ENCODE measurements at places on chromosomes 12 and 14.

DNA sequence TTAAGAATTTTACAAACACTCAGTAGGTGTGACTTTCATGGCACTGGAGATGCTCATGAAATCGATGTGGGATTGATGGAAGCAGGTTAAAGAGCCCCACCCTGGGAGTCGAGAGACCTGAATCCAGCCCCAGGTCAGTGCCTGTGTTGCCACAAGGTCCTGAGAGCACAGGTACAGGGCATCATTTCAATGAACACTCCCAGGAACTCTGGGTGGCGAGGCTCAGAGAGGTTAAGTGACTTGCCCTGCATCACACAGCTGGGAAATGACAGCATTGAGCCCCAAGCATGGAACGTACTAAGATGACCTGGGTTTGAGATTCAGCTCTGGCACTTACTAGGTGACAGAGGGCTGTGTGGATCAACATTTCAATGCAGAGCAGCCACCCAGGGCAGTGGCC lies 98.2 kb downstream of the CMKLR1 start:
- DNase-seq = no peak

DNA sequence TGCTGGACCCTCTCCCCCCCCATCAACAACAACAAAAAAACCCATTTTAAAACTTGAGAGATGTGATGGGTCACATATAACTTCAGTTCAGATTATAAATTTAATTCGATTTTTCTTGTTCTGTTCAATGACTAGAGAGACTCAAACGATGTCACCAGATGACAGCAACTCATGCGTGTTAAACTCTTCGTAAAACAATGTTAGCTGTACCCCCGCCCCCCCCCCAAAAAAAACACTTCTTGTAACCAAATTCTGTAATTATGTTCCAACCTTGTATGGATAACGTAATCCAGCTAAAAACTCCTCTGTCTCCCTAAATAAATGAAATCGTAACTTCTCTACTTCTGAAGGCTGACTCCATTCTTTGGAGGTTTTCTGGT lies 614 bp upstream of the NACA start:
- no peak for DNase-seq

- DNase-seq = no peak
These were observed 277.6 kb downstream of the DPF3 start for GRCh38 chr14:72616294-72616693.

DNA sequence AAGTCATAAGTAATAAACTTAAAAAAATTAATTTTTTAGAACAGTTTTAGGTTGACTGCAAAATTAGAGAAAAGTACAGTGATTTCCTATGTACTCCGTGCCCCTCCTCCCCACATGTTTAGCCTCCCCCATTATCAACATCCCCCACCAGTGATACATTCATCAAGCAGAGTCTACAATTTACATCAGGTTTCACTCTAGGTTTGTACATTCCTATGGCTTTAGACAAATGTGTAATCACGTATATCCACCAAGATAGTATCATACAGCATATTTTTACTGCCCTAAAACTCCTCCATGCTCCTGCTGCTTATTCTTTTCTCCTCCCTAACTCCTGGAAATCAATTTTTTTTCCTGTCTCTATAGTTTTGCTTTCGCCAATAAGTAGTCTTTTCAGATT lies 438.7 kb downstream of the LRFN5 start:
- no peak for DNase-seq

DNA sequence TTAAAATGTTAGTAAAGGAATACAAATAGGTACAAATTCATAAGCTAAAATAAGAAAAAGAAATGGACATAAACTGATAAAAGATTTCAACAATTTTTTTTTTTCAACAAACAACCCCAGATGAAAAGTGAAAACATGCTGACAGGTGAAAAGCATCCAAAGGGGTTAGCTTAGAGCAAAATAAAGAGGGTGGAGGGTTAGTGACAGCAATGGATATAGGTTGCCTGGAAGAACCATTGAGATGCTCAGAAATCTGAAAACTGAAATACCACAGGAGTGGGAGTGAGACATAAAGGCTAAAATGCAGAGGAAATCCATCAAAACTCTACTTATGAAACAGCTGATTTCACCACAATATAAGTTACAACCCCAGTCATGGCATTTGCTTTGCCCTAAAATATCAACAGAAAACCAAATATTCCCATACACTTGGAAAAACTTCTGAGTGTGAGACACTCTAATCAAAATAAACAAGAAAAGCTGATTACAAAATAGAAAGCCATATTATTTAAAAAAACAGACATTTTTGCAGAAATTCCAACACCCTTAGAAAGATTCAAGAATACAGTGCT lies 136.3 kb upstream of the PLEKHG7 start:
- no peak for DNase-seq

DNA sequence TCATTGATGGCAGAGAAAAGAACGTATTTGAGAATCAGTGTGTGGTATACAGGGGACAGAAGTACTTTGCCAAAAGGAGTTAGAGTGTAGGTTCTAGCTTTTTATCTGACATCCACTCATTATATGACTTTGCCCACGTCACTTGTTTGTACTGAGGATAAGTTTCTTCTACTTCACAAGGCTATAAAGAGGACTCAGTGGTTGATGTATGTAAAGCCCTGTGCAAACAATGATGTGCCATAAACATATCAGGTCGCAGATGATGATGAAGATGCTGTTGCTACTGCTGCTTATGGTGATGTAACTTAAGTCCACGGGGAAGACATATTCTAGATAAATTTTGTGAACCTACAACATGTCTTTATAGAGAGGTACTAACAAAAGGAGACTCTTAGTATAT lies 66.3 kb downstream of the TRHDE start:
- no peak for DNase-seq

DNA sequence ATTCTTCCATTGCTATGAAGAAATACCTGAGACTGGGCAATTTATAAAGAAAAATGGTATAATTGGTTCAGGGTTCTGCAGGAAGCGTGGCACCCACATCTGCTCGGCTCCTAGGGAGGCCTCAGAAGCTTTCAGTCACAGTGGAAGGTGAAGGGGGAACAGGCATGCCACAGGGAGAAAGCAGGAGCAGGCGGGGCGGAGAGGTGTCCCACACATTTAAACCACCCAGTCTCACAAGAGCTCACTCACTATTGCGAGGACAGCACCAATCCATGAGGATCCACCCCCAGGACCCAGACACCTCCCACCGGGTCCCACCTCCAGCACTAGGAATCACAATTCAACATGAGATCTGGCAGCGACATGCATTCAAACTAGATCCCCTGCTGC lies 56.0 kb upstream of the C14orf180 start:
- DNase-seq = no peak

DNA sequence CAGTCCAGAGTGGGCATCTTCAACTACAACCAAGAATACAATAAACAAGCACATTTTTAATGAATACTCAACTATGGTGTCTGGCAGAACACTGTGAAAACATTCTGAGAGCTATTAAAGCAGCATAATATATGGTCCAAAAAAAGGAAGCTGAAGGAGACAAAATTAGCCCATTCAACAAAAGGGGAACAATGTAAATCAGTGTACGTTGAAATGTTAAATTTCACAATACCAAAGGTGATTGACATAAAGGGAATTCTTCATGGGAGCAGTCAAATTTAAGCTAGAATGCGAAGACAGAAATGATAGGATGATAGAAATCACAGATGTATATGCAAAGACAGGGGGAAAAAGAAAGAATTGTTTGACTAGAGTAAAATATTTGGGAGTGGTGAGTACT lies 41.3 kb upstream of the SYCP3 start:
- no peak for DNase-seq

DNA sequence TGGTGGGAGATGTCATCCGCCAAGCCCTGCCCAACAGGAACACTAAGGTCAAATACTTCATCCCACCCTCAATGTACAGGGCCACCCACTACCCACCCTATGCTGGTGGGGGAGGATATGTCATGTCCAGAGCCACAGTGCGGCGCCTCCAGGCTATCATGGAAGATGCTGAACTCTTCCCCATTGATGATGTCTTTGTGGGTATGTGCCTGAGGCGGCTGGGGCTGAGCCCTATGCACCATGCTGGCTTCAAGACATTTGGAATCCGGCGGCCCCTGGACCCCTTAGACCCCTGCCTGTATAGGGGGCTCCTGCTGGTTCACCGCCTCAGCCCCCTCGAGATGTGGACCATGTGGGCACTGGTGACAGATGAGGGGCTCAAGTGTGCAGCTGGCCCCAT lies 3.5 kb downstream of the B3GNT4 start:
- DNase-seq = no peak

- DNase-seq = no peak
These were observed 2.6 kb upstream of the RASAL1 start for GRCh38 chr12:113137861-113138783.

GRCh38 chr12:49541140-49541861 lies 2.5 kb downstream of the KCNH3 start:
- DNase-seq = no peak

GRCh38 chr14:20494935-20495766 lies 10.2 kb upstream of the RNASE10 start:
- DNase-seq = no peak

DNA sequence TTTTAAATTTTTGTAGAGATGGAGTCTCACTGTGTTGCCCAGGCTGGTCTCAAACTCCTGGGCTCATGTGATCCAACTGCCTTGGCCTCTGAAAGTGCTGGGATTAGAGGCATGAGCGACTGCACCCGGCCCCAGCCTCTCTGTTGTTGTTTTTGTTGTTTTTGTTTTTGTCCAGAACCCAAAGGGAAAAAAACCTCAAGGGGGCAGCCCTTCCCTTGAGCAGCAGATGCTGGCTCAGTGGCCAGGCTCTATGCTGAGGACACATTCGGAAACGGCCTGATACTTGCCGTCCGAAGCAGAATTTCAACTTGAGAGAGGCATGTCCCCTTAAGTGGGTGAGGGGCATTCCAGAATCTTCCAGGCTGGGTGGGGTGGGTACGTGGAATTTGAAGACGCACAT lies 6.7 kb downstream of the MVK start:
- DNase-seq = no peak

DNA sequence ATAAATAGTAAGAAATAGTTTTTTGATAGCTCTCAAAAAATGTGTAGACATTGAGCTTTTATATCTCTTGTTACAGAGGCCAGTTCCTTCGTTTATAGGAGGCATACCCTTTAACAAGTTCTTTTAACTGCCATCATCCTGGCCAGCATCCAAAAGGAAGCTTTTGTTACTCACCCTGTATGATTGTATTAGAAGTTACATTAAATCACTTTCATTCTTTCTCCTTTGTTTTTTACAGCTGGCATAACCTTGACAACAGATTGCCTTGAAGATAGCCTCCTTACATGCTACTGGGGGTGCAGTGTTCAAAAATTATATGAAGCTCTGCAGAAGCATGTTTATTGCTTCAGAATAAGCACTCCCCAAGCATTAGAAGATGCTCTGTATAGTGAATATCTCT lies 20.1 kb downstream of the CGRRF1 start:
- no peak for DNase-seq

DNA sequence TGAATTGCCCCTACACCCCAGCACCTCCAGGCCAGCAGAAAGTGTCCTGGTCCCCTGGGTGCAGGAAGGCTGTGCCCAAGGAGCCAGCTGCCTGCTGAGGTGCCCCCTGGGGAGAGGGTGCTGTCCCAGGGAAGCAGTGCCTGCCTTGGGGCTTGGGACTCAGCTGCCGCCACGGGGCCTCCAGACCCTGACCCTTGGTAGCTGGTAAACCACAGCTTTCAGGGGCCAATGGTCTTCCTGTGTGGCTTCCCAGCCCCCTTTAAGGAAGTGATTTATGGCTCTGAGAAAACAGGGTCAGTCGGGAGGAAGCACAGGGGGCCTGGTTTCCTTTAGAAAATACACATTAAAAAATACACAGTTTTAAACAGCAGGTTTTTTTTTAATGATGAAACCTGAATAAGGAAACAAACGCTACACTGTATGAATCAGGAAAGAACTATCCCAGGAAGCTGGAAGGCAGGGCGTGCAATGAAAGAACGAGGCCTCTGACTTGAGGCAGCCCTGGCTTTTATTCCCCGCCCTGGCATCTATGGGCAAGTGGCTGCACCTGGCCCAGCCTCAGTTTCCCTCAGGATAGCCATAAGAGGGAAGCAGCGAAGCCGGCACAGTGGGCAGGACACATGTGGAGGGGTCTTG lies 40.6 kb upstream of the EML1 start:
- DNase-seq = no peak

DNA sequence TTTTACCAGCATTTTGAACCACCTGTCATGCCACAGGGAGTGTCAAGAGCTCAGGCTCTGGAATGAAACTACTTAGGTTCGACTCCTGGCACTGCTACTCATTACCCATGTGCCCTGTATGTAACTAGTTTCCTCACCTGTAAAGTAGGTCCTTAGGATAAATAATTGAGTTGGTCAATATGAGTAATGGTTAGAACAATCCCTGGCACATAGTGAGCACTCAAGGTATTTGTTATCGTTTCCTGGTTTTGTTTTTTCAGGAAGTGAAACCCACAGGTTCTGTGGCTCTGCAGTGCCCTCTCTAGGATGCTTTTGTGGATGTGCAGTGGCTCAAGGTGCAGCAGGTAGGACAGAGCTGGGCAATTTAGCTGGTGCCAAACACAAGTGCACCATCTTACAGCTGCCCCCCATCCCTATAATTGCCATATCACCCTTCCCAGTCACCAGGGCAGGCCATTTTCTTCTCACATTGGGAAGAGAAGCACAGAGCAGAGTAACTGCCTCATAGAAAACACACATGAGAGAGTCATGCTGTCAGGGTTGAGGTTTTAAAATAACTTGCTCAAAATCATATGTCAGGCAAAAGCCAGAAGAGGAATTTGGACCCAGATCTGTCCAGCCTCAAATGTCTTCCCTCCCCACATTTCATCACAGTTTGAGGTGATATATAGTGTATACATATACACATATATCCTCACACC lies 297.5 kb downstream of the RPAP3 start:
- DNase-seq = peak; percentile 17

DNA sequence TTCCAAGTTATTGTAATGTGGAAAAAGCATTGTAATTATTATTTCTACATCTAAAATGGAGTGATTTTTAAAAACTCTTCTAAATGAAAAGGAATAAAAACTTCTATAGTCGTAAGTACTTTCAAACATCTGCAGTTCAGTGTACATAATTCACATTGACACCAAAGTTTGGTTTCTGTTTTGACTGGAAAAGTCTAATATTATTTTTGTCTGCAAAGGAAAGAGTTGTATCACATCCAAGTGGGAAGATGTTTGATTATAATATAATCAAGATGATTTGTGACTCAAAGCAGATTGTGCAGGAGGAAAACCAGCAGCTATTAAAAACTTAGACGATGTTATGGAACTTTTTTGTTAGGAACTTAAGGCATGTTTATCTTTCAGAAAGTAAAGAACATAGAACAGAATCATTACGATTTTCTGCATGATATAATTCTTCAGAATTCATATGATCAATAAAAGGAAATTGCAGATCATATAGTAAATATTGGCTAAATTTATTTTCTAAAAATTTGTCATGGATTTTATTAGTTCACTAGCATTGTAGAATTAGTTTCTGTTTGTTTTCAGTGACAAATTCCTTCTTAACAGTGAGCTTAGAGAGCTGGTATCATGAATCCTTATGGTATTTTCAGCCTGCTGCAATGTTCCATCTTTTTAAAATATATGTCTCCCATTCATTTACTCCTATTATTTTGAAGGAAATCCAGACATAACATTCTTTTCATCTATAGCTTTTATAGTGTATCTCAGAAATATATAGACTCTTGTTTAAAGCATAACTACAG lies 145.8 kb downstream of the MIPOL1 start:
- no peak for DNase-seq
